Mucosa of gallbladder (tissue), 1 donor: ENCODE measurements at places on chromosomes 16 and 17. TPM values are rescaled to one million over a fixed set of nuclear protein-coding genes. Genes with fewer than 3 reads are reported as not detected.

Gene HAP1
- 1.9 TPM for total RNA-seq

Gene CALB2
- total RNA-seq, result 0.81 TPM

Gene CSH2
- total RNA-seq, result not detected

Gene UNC119
- 44.0 TPM for total RNA-seq

Gene TNFRSF13B
- total RNA-seq, result 0.32 TPM

Gene ZFP3
- 8.7 TPM for total RNA-seq

GRCh38 chr16:27723711-27724481 lies 174.0 kb downstream of the KATNIP start:
- no peak for DNase-seq

DNA sequence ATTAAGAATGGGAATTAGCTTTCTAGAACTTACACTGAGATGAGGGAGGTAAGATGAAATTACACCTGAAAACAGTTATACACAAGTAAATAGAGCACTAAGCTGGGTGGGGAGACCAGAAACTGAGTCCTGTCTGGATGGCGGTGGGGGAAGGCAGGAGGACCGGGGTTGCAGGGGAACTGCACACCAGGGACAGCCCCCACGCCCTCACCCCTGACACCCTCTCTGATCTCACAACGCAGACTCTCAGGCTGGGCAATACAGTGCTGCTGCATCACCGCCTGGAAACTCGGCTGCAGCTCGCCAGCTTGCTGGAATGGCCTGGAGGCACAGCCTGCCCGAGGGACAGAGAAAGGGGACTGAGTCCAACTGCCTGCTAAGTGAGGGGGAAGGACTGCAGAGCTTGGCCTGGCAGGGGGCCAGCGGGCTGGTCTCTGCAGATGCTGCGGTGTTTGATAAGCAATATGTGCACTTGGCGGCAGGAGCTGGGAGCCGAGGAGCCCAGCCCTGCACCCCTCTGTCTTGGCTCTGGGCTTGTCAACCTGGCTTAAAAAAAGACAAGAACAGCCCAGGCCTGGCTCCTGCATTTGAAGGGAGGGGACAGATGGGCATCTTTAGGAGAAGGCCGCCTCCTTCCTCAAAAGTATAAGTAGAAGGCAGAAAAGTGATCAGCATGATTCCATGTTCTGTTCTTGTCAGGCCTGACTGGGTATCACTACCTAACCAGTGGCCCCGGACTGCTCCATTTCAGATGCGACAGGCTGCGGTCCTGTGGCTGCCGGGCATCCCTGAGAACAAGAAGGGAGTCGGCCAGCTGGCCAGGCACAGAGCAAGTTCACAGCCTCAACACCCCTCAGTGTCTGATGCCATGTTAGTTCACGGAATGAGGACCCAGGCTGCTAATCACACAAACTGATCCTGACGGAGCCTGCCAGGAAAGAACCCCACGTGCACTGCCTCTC lies 30.2 kb downstream of the SPHK1 start:
- peak; percentile 27 for DNase-seq
